Ureter (tissue), 1 donor: ENCODE measurements at places on chromosomes 2 and 18.

DNA sequence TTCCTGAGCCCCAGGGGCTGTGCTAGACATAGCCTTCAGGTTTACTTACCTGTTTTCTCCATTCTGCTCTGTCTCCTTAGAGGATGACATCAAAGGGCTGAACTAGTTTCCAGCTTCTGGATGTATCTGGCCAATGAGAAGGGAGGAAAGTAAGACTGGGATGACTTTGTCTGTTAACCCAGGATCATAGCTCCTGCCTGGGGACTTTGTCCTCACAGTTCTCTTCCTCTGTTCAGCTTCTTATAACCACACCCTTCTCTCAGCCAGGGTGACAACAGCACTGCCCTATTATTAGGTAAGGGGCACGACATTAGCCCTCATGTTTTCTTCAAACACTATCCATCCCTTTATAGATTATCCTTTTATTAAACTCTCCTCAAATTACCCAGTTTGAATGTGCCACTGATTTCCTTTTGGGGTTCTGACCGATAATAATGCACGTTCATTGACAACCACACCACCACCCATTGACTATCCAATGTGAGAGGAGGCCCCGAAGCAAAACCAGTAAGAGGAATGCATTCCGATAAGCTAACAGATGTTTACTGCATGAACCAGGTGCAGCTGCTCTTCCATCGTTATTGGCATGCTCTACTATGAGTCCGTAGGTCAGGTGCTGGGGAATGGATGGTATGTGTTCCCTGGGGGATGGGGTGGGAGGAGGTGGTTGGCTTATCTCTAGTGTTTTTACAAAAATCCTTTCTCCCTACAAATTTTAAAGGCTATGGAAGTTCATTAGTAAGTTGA is 23.5 kb downstream of the TSN start:
- DNase-seq, result no peak

GRCh38 chr2:218821605-218822211 is 9.9 kb downstream of the PRKAG3 start:
- DNase-seq, result no peak

GRCh38 chr2:201451292-201452057 is at the start of the genes STRADB and TRAK2:
STRADB (plus strand) TSS chr2:201451740; CDS start chr2:201454841, 3,101 bp downstream.
TRAK2 (minus strand) TSS chr2:201451458; CDS start chr2:201420507, 30,951 bp downstream.
- DNase-seq, result peak; percentile 94

GRCh38 chr2:50863856-50864255 is 168.1 kb downstream of the NRXN1 start:
- no peak for DNase-seq

DNA sequence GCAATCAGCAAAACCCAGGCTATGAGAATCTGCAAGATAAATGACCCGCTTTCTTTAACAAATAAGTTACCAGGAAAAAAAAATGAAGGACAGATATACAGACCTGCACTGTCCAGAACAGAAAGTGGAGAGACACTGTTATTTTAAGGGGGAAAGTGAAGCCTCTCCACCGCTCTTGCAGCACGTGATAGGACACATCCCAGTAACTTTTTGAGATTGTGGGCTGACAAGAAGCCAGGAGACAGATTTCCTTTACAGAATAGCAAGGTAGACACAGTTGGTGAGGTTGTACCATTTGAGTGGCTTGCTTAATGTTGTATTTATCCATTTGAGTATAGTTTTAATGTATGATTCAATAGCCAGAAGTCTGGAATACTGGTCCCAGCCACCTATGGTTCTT is 13.0 kb downstream of the TMEM169 start:
- DNase-seq, result no peak

- no peak for DNase-seq
Measured at GRCh38 chr2:105750735-105751134, 6.0 kb downstream of the NCK2 start.

DNA sequence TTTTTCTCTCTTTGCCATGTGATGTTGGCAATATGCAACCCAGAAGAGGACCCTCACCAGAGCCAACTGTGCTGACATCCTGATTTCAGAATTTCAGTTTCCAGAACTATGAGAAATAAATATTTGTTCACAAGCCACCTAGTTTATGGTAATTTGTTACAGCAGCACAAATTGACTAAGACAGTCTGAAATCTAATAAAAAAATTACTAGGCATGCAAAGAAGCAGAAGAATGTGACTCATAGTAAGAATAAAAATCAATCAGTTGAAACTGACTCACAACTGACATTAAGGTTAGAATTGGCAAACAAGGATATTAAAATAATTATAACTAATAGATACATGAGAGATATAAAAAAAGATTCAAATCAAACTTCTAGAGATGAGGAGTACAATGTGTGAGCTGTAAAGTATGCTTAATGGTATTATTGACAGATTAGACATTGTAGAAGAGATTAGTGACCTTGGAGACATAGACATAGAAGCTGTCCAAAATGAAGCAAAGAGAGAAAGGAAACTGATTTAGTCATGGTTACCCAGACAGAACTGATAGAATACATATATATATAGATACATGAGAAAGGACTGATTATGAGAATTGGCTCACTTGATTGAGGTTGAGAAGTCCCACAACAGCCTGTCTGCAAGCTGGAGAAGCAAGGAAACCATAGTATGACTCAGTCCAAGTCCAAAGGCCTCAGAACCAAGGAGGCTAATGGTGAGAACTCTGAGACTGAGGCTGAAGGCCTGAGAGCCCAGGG is 27.8 kb upstream of the TTC39C start:
- no peak for DNase-seq

- no peak for DNase-seq
Measured at GRCh38 chr2:138335036-138335435, 166.5 kb upstream of the SPOPL start.

- no peak for DNase-seq
Measured at GRCh38 chr2:25301453-25302352, 40.0 kb downstream of the DNMT3A start.

DNA sequence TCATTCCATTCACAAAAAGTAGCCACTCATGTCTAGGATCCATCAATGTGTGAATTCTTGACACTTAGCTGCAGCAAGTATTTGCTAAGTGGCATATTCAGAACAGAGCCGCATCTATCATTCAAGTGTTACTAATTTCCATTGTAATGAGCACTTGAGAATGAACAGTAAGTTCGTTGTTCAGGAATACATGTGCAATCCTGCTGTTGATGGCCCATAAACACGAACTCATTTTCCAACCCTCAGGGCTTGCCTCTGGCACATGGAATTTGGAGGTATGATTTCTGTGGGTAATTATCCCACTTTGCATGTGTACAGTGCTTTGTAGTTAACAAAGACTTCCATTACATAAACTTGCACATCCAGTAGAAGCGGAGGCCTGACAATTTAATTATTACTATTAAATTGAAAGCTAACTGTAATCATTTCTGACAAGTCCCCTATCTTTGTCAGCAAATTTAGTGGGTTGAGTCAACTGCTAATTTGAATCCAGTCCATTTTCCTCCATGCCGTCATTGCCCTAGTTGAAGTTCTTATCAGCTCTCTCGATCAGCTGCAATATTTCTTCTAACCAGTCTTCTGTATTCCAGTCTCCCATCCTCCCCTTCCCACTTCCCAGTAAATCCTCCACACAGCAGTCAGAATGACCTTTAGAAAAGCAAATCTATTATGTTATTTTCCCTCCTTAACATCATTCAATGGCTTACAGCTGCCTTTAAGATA is 116.0 kb upstream of the AQP4 start:
- no peak for DNase-seq

- DNase-seq, result no peak
Measured at GRCh38 chr2:195656161-195656858, 716 bp upstream of the SLC39A10 start.

DNA sequence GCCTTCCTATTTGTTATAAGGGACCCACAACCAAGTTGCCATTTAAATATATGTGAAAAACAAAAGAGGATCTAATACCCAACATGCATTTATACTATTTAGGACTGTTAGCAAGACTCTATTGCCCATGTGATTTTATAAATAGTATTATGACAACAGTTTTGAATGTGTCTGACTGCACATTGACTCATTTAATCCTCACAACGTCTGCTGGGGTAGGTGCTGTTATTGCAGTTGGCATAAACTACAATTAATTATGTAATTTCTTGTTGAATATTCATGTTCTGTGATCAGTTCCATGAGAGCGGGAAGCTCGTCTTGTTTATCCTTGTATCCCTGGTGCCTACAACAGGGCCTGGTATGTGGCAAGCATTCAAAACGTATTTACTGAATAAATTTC is 53.7 kb downstream of the SH2D6 start:
- DNase-seq, result no peak

DNA sequence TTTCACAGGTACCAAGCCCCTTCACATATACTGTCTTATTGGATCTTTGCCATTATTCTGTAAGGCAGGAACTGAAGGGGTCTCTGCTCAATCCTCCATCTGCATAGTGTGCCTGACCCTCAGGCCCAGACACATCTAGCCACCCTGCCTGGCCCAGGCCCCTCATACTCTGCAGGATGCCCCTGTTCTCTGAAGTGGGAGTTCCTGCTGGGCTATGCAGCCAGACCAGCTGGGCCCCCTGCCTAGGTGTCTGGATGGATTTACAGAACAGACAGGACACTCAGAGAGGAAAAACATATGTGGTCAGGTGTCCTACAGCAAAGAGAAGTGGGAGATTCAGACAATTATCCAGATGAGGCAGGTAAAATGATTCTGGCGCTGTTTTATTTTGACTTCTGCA is 42.0 kb downstream of the SLC4A5 start:
- DNase-seq, result no peak

DNA sequence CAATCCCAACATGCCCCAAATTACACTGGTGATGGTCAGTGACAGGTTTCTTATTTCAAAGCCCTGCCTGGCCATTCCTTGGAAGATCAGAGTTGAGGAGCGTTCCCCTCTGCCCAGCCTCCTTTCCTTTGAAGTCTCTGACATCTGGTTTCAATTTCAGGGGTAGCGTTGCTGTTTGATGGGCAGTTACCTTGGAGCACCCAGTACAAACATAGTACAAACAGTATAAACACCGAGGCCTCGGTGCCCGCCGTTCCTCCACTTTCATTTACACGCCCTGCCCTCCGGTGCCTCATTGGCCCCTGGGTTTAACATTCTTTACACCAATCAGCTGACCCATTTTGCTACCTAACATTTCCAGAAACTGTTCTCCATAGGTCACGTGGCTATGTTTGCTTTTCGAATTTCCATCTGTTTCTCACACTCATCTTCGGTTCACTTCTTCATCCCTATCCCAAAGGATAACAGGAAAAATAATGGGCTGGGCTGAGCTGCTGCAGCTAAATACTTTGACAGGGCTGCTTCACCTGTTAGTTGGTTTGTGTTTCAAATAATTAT is 65.6 kb downstream of the NRP2 start:
- no peak for DNase-seq

GRCh38 chr2:234249873-234250272 is 199.4 kb downstream of the SPP2 start:
- DNase-seq, result no peak

- DNase-seq, result no peak
Measured at GRCh38 chr2:160125828-160126227, 63.4 kb upstream of the PLA2R1 start.

DNA sequence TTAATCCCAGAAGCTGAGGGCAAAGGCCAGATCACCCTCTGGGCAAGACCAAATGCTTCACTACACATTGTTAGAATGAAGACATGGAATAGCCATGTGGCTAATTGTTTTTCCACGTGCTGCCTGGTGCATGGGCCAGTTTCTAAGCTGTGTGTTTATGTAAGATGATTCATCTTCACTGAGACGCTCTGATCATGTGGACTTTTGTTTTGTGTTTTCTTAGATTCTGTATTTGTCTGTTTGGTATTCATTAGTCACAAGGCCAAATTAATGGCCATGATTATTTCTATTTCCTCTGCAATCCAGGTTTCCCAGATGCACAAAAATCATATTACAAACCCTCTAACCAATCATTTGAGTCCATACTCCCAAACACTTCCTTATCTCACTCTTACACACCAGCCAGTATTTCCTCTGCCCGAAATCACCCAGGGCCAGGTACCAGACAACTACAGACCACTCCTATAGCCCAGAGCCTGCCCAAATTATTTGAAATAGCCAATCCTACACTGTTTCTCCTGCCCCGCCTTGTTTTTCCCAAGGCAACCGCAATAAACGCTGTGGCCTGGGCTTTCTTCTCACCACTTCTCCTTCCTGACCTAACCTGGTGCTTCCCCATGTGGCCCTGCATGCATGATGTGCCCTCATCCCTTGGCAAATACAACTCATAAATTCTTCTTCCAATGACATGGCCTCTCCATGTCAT is 94.2 kb upstream of the SP3 start:
- no peak for DNase-seq

DNA sequence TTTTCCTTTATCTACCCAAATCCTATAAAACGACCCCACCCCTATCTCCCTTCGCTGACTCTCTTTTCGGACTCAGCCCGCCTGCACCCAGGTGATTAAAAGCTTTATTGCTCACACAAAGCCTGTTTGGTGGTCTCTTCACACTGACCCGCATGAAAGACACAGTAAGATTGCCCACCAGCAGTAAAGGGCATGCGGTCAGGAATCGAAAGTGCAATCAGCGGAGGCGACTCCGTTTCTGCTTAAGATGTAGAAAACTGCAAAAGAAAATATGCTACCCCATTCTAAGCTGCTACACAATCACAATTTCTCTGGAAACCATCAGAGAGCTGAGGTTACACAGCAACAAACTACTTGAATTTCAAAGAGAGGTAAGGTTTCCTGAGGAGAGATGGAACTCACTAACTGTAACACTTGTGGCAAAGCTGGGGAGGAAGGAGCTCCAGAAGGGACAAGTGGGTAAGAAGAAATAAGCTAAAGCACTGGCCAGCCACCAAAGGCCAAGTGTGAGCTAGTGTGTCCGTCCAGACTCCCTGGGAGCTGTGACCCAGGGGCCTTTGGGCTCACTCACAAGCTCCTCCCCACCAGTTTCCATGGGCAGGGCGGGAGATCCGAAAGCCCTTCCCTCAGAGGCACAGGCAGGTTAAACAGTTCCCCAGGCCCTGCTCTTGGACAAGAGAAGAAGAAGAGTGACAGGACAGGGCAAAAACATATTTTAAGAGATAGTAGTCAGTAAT is 72.8 kb upstream of the TGFA start:
- DNase-seq, result no peak

GRCh38 chr2:233497692-233498091 is 68.9 kb downstream of the USP40 start:
- DNase-seq, result no peak

DNA sequence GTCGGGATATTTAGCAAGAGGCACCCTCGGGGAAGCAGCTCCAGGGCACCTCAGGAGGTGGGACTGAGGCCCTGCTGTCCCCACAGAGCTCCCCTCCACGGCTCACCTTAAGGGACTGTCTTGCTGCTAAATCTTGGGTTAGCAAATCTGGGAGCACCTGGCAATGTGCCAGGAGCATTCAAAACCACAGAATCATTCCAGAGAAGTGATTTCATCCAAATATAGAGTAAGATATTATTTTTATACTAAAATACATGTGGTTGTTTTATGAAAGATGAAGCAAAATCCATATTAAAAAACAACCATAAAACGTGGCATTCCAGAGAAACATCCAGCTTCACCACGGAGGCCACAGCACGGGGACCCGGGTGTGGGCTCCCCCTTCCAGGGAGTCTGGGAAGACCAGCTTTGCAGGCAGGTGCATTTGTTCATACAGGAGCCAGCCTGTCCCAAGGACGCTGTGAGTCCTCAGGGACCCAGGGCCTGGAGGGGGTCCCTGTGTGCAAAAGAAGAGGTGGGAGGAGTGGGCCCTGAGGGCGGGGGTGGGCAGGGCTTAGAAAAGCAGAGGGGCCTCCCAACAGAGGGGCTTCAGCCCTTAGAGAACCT is 16.3 kb downstream of the HS1BP3 start:
- DNase-seq, result no peak

GRCh38 chr18:35728676-35729075 is 147.1 kb downstream of the GALNT1 start:
- no peak for DNase-seq
